ENCODE measurements at places on chromosomes 4 and X.

DNA sequence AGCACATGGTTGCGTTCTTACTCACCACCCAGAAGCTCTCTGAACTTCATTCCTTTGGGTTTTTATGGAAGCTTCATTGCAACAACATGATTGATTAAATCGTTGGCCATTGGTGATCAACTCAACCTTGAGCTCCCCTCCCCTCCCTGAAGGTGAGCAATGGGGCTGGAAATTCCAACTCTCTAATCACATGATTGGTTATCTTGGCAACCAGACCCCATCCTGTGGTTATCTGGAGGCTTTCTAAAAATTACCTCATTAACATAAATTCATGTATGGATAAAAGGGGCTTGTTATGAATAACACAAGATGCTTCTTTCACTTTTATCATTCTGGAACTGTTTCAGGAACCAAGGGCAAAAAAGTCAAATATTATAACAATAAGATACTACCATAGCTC is 34.6 kb upstream of the NMU start:
- no peak for DNase-seq

DNA sequence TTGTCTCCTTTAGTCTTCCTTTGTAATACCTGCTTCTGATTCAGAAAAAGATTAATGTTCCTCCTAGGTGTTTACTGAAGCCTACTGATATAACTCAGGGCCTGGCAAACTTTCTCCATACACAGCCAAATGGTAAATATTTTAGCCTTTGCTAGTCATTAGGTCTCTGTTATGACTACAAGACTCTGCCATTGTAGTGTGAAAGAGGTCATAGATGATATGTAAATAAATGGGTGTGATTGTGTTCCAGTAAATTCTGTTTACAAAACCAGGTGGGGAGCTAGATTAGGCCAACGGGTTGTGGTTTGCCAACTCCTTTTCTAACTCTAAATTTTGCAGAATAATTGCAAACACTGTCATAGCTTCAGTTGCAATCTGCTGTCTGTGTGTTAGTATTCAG is 568.1 kb upstream of the GNPDA2 start:
- DNase-seq = no peak

DNA sequence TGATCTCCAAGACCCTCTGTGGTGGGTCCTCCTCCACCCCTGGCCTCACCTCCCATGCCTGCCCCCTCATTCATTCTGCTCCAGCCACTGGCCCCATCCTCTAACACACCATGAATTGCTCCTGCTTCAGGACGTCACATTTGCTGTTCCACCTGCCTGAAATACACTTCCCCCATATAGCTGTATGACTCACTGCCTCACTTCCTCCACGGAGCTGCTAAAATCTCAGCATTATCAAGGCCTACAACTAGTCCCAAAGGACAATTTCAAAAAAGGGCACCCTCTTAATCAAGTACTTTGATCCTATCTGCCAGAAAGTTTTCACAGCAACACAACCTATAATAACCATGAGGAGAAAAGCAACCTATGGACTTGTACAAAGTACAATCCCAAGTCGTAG is 43.6 kb upstream of the PHOX2B start:
- no peak for DNase-seq

- DNase-seq = no peak
Observed at GRCh38 chr4:122728856-122729255, 3.6 kb upstream of the BBS12 start.

GRCh38 chr4:147288512-147288911 is 192.4 kb upstream of the EDNRA start:
- no peak for DNase-seq

- no peak for DNase-seq
Observed at GRCh38 chr4:20612313-20612712, 87.9 kb upstream of the PACRGL start.

DNA sequence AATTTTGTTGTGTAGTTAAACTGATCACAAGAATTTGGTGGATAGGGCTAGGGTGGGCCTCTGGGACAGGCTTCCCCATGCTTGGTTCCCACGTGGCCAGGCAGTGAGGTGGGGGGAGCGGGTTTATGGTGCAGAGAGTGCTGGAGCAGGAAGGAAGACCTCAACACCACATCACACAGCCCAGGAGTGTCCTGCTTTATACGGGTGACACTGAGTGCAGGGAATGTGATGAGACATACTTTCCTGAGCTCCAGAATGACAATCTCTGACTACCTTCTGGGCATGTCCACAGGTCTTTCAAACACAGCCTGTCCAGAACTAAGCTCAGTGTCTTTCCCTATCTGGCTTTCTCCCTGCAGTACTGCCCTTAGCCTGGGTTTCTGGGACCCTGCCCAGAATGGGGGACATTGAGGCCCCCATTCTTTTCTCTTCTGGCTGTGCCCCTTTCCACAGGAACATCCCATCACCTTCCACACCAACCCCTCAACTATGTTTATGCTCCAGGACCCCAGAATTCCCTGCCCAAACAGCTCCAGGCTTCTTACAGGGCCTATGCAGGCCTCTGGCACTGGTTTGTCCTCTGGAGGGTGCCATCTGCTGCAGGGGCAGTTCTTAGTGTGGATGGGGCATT is 36.5 kb upstream of the RASL11B start:
- DNase-seq = no peak

DNA sequence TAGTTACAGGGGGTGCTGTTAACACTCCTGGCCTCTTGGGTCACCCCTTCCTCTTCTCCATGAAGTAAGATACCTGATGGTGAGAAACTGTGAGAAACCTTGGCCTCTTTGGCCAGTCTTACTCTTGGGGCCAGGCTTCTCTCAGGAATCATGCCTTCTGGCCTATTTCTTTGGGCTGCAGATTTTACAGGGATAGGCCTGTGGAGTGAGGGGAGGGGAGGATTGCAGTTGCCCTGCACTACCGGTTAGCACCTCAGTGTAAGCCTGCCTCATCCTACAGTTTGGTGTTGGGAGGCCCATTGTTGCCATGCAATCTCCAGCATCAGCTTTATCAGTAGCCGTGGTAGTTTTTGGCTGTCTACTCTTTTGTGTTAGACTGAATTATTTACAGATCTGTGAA is 7.6 kb upstream of the PGRMC2 start:
- DNase-seq = no peak

GRCh38 chr4:5168891-5169290 is 117.6 kb downstream of the STK32B start:
- DNase-seq = no peak

DNA sequence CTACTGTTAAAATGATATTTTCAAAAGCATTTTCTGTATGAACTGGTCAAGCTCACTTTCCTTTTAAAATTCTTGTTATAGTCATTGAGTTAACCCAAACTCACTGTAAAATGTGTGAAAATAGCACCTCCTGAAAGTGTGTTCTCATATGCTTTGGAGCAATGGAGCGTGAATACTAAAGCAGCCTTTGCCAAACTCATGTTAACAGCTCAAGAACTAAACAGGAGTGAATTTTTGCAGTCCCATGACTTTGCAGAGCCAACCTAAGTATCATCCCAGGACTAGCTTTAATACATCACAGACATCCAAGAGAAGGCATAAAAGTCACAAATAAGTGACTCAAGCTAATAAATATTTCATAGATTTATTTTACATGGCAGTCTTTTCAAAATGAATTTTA is 2.3 kb downstream of the AMMECR1 start:
- DNase-seq = no peak

DNA sequence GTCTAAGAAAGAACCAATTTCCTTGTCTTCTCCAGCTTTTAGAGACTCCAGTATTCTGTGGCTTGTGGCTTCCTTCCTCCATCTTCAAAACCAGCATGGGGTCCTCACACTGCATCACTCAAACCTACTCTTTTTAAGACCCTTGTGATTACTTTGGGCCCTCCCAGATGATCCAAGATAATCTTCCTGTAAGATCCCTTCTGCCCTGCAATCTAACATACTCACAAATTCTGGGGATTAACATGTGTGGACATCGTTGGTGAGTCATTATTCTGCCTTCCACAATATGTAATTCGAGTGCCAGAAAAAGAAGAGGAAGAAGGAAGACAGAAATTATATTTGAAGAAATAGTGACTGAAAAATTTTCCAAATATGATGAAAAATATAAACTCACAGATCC is 47.9 kb downstream of the BEND4 start:
- DNase-seq = no peak

GRCh38 chrX:50456712-50457484 is 13.7 kb downstream of the DGKK start:
- no peak for DNase-seq

DNA sequence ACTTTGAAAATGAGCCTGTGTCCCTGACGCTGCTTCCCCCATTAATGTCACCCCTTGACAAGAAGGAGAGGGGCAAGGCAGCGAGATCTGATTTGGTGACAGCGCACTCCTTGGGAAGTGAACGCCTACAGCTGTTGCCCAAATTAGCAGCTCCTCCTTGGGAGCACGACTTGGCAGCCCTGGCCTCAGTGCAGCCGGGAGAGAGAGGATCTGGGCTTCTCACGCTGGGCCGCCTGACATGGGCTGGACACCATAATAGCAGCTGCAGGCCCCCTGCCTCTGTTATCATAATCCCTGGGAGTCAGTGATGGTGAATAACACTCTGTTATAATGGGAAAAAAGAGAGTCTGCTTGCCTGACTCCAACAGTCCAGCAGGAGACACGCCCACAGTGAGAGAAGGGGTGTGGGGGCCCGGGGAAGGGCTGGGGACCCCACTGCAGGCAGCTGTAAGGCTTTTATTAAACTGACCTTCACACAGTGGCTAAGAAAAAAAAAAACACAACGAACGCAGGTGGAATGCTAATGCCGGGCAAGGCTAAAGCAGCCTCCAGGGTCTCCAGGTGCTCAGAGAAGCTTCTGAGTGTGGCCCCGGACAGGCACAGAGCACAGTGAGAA is 73.3 kb downstream of the PSAPL1 start:
- no peak for DNase-seq

DNA sequence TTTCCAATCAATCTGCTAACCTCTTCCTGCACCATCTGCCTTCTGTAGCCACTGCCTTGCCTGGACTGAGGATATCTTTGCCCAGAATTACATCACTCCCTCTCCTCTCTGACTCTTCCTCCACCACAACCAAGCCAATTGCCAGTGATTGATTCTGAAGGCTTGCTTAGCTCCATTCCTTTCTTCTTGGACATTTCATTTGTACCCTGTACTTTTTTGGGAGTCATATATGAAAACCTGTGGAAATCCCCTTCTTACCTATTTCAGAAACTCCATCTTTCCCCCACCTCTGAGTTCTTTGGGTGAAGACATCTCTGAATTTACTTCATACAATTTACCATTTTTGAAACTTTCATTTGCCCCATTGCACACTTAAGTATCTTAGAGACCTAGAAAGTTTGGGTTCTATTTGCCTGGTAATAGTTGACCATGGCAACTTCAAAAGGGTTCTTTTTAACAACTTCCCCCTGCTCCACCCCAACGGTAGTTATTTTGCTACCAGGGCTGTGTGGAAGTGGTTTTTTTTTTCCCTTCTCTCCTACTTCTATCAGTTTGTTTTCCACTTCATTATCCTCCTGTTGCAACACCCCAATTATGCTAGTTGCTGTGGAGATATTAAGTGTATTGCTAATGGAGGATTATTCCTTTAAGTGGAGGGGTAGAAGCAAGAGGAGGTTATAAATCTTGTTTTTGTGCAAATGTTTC is 14.3 kb downstream of the SGMS2 start:
- no peak for DNase-seq

DNA sequence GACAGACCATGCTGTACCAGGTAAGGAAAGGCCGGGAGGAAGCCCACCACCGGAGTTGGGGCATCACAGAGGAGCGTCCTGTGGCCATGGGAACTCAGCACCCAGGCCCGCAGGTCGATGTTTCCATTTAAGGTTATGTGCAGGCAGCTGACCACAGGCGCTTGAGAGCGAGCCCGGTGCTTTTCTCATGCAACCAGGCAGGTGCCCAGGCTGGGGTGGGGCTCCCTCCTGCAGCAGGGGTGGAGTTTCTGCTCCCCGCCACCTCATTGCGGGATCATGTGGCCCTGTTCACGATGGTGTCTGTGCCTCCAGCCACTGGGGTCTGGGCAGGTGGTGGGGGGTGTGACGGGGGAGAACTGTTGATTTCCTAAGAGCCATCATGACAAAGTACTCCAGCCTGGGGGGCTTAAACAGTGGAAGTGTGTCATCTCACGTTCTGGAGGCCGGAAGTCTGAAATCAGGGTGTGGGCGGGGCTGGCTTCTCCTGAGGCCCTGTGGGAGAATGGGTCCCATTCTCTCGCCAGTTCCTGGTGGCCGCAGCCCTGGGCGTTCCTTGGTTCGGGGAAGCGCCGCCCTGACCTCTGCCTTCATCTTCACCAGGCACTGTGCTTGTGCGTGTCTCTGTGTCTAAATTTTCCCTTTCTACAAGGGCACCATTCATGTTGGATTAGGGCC is 60.9 kb downstream of the CPZ start:
- DNase-seq = no peak

DNA sequence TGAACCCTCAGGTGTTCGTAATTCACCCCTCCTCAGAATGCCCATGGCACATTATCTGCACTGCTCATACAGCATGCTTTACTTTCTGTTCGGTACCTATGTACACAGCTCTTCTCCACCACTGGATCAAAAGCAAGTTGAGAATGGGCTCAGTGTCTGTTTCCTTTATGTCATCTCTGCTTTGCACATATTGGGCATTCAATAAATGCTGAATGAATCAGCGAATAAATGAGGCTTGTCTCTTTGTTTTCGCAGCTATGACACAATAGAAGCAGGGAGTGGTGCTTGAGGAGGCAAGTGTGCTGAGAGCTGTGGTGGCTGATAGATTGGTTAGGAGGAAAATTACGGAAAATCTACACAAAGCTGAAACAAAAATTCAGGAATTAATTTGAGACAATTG is 109.1 kb upstream of the VMA21 start:
- DNase-seq = no peak

DNA sequence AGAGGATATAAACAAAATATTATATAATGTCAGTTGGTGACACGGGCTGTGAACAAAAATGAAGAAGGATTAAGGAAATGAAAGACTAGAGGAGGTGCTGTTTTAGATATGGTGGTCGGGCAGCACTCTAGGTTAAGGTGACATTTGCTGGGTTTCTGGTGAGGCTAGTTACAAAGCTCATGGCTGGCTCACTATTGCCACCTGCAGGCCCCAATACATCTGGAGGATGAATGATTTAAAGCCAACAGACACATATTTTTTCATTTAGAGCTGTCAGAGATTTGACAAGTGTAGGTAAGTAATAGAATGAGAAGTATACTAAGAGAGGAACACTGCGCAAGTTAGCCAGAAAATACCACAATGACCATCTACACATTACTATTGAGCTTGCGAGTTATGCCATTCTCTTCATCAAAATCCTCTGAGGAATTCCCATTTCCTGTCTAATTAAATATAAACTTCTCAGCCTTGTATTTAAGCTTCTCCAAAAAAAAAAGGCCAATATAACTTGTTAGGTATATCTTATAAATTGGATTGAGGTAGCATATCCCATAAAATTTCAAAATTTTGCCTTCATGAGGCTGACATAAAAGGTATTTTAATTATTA is 6.4 kb upstream of the FGG start:
- no peak for DNase-seq
